ENCODE measurements at places on chromosomes 2 and 18. TPM values are rescaled to one million over a fixed set of nuclear protein-coding genes. Genes with fewer than 3 reads are reported as not detected.

- DNase-seq = peak; percentile 31
These were observed 286.5 kb upstream of the SYT4 start for GRCh38 chr18:43563780-43564179.

DNA sequence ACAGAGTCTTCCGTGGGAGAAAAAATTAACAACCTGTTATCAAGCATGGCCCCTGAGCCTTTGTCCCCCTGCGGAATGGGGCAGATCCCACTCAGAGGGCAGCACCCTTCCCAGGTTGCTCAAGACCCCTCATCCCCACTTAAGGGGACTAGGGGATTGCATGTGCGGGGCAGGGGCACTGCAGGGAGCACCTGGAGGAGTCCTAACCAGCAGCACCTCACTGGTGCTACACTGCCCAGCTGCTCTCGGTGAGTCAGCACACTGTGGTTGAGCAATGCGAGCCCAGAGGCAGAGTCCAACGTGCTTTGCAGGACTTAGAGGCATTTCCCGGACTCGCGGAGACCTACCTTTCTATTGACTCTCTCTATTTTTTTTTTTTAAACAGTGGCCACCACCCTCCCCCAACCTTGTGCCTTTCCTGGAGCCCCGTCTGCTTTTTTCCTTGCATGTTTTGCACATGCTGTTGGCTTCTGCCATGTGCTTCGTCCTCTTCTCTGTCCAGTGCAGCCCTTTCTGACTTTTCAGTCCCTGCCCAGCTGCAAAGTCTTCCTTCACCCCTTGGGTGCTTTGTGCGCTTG is 74.0 kb downstream of the IL1R2 start:
- peak; percentile 37 for DNase-seq

GRCh38 chr2:45729753-45730512 is 78.5 kb downstream of the PRKCE start:
- DNase-seq = no peak

- no peak for DNase-seq
These were observed 112.7 kb upstream of the NPAS2 start for GRCh38 chr2:100707016-100707947.

DNA sequence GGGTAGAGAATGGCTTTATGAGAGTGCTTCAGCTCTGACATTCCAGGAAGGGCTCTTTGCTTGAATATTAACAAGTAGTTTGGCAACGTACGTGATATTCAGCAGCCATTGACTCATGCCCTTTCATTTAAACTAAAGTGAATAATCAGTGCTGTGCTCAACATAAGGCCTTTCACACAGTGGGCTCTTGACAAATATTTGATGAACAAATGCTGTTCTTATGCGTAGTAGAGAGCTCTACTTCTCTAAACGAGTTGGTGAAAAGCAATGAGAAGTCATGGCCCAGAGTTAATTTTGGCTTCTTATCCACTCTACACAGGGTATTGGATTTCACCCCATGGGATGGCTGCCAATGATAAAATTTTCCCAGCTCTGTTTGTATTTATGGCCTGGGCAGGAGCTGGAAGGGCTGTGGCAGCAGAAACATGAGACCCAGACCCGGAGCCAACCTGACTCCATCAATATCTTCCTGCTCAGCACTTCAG is 338.9 kb downstream of the CCDC85A start:
- DNase-seq = peak; percentile 37

DNA sequence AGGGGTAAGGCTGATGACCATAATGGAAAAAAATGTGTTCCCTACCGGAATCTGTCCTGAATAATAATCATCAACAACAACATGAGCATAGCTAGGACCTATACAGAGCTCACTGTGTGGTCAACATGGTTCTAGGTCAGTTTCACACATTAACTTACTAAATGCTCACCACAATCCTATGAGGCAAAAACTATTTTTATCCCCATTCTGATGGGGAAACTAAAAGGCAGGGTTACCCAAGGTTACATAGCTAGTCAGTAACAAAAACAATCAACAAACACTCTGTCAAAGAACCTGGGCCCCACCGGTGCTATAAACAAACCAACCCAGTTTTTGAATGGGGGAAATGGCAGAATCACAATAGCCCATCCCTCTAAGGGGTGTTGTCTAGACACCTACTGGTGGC is 40.1 kb downstream of the AOX1 start:
- no peak for DNase-seq

- no peak for DNase-seq
These were observed 14.2 kb upstream of the CXCR4 start for GRCh38 chr2:136131961-136132824.

DNA sequence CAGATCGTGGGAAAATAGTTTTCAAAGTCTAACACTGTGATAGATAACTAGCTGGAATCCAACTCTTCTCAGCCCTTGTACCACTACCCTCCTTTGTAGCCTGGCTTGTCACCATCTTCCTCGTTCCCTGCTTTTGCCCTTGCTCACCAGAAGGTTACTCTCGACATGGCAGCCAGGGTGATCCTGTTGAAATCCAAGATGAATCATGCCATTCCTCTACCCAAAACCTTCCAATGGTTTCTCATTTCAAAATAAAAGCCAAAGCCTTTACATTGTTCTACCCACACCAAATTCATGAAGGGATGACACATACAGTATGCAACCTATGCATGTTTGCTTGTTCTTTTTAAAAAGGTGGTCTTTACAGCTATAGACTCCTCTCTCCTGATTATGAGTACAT is 45.7 kb downstream of the STAT4 start:
- DNase-seq = no peak

- no peak for DNase-seq
These were observed 6.2 kb downstream of the PARD3B start for GRCh38 chr2:204551512-204551863.

The MARCHF4 gene
- not detected for total RNA-seq

- DNase-seq = no peak
These were observed 21.3 kb upstream of the BOD1L2 start for GRCh38 chr18:57125627-57126026.

DNA sequence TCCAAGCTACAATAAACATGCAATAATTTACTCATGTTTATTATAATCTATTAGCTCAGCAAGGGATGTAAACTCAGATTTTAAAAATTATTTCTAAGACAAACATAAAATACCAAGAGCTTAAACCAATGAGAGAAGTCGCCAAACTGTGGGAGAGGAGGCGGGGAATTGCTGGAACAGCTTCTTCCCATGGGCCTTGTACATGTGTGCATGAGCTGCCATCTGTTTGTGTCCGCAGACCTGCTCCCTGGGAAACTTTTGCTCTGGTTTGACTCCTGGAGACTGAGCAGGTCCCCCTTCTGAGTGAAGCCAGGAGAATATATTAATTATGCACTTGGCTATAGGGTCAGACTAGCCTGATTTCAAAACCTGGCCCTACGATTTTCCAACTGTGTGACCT is 655.9 kb upstream of the SOX11 start:
- no peak for DNase-seq

The UNC80 gene
- not detected for total RNA-seq
